Vagina (tissue), 2 donors: ENCODE measurements at places on chromosomes 3 and 15. TPM values are rescaled to one million over a fixed set of nuclear protein-coding genes. Genes with fewer than 3 reads are reported as not detected.

DNA sequence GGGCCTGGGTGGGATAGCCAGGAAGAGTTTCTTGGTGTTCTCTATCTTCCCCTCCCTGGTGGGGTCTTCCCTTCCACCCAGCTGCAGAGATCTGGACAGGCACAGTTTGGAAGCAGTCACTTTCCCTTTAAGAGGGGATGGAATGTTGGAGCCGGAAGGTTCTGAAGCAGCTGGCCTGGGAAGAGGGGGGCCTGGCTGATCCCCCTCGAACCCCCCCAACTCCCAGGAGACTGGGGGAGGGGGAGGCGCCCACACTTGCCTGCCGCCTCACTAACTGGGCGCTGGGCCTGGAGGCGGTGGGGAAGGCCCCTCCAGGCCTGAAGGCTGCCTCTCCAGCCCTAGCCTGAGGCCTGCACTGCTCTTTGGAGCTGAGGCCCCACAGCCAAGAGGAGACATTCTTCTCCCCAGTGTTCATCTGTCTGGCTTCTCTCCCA, 1.4 kb downstream of the DVL3 start:
- no peak for DNase-seq

DNA sequence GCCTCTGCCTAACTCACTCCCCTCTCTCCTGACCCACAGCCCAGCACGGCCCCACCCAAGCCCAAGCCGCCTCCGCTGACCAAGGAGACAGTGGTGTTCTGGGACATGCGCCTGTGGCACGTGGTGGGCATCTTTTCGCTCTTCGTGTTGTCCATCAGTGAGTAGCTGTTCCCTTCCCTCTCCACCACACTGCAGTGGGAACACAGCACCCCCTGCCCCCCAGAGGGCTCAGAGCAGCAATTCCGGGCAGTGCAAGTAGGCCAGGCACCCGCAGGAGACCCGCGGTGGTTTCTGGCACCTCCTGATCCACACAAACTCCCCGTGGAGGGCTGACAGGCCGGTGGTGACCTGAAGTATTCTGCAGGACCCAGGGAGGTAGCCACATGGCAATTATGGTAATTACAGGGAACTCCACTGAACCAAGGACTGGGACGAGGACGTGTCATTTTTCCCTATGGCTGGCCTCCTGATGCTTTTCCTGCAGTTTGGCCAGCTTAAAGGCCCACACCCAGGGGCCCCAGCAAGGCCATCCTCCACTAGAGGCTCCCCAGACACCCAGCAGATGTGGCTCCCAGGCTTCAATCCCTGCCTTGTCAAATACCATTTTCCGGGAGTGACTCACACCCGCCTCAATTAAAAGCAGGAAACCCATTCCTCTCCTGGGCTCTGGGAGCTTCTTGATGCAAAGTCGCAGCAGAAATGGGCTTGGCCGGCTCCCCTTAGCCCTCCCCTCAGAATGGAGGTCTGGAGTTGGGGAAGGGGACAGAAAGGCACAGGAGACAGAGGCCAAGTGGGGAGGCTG, 4.8 kb downstream of the TMIE start:
- DNase-seq: no peak

DNA sequence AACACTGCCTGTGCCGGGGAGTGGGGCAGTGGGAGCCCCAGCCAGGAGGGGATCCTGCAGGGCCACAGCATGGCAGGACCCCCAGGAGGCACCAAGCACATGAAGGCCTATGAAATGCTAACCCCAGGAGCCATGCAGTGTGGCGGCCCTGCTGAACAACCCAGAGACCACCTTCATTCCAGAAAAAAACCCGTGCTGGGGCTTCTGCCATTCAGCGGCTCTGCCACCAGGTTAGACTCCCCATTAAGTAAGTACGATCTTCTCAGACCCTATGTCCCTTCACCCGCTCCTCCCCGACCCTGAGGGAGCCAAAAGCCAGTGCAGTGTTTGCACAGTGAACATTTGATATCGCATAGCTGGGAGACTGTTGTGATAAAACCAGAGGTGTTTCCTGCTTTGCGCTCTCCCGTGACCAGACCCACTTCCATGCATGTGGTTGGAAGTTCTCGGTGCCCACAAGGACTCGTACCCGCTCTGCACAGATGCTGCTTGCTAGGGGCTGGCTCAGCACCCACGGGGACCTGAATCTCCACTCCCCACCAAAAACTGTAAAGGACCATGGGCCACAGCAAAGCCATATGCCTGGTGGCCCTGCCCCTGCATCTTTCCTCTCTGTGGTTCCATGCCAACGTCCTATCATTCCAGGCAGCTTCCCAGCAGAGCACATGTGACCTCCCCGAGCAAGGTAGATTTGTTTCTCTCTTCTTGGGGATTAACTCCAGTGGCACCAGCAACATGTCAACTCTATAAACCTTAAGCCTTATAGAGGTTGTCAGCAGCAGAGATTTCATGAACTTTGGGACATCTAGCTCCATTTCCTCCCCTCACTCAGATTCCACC, 5.3 kb downstream of the PLA2G4D start:
- DNase-seq: no peak

GRCh38 chr3:4497005-4497692, 4.0 kb downstream of the ITPR1 start:
- DNase-seq: no peak

The TRPM1 gene
- total RNA-seq: not detected
